HT-29 (cell line): ENCODE measurements at places on chromosomes 12 and 14. TPM values are rescaled to one million over a fixed set of nuclear protein-coding genes. Genes with fewer than 3 reads are reported as not detected.

DNA sequence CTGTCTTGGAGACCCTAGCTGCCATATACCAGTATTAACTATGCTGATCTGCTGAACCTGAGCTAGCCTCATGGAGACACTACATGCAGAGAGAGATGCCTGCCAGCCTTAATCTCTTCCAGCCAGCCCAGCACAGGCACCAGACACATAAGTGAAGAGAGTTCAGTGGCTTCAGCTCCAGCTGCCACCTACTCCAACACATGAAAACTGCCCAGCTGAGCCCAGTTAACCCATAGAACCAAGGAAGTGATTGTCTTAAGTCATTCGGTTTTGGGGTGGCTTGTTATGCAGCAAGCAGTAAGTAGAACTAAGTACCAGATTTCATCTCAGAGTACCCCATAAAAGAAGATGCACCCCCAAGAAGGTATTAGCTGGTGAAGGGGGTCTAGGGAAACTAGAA lies 7.6 kb downstream of the SERPINA11 start:
- no peak for DNase-seq

DNA sequence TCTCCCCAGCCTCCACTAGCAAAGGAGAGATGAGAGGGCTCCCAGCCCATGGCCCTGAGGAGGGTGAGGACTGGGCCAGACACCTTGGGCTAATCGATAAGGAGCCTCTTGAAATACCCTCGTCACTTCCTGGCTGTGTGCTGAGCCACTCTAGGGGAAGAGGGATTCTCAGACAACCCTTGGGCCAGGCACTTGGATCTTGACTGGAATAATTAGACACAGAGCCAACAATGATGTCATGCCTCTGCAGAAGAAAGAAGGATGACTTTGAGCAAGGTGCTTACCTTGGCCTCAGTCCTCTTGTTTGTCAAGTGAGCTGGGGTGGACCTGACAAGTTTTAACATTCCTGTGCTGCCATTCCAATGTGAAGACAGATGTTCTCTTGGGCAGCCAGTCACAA lies 83.1 kb downstream of the LRRC74A start:
- no peak for DNase-seq

C12orf60 gene
- 0.89 and 0.99 TPM in 2 replicates for total RNA-seq

KCNH3 gene
- 0.36 TPM in 1 of 2 replicates, not detected in the other for total RNA-seq

DNA sequence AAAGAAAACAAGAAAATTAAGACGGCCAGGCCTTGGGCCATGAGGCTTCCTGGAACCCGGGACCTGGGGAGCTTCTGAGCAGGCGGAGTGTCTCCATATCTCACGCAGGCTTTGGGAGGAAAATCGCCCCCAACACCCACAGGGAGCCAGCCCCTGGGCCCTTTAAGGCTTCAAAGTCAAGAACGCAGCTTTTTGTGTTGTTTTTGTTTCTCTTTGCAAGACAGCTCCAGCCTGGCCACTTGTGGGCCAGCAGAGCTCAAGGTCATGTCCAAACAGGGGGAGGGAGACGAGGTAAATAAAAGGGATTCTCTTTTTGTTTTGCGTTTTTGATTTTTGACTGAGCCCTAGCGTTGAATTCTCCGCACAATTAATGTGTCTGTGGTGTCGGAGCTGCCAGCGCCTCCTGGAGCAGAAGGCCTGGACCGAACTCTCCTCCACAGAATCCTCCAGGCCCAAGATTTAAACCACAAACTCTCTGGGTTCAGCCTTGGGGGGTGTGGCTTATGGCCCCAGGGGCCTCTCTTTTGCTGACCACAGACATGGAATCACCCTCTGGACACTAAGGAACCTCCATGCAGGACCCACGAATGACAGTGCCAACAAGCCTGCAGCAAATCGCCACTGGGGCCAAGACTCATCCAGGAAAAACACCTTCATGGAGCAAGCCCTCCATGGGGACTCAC lies 8.2 kb downstream of the SCARB1 start:
- no peak for DNase-seq

DNA sequence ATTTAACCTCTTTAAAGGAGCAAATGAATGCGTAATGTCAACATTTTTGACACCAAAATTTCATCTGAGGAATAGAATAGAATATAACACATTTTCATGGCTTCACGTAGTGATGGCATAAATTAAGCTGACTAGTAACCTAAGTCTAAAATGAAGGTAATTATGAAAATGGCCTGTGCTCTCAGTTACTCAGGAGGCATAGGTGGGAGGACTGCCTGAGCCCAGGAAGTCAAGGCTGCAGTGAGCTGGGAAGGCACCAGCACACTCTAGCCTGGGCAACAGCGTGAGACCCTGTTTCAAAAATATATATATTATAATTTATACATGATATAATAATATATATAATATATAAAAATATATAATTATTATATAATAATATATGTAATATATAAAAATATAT lies 383.2 kb upstream of the ATP2B1 start:
- no peak for DNase-seq

OR10P1 gene
- not detected in 2 replicates for total RNA-seq
